ENCODE measurements at places on chromosomes 1 and 21. TPM values are rescaled to one million over a fixed set of nuclear protein-coding genes. Genes with fewer than 3 reads are reported as not detected.

DNA sequence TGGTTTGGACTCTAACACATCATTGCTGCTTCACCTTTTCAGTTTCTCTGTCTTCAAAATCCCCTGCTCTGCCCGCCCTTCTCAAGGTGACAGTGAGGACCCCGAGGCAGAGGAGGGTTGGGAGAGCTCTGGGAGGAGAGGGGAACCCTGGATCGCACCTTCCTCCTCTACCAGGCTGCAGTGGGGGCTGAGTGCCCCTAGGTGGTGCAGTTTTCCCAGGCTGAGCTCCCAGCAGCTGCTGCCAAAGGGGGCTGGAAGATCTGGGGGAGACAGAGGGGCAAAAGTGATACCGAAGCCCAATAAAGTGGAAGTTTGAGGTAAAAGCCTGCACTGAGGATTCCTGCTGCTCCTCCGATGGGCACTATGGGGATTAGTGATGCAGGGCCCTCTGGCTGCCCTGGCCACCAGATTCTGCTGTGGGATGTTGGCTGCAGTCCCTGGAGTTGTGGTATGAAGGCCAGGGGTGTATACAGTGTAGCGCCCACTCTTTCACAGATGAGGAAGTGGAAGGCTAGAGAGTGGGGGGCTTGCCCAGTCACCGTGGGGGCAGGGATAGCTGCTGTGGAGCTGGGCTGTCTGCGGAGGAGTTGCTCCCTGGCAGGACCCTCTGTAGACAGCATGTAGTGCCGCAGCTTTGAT, 40.7 kb upstream of the SCMH1 start:
- H3K4me3 ChIP-seq: no peak overlapping the region
- no peaks in the 10 kb centered on the region for H3K27me3 ChIP-seq
- no peaks in the 10 kb centered on the region for H3K4me1 ChIP-seq
- DNase-seq: no peak
- no peaks in the 10 kb centered on the region for H3K36me3 ChIP-seq
- H3K27ac ChIP-seq: no peak overlapping the region

DNA sequence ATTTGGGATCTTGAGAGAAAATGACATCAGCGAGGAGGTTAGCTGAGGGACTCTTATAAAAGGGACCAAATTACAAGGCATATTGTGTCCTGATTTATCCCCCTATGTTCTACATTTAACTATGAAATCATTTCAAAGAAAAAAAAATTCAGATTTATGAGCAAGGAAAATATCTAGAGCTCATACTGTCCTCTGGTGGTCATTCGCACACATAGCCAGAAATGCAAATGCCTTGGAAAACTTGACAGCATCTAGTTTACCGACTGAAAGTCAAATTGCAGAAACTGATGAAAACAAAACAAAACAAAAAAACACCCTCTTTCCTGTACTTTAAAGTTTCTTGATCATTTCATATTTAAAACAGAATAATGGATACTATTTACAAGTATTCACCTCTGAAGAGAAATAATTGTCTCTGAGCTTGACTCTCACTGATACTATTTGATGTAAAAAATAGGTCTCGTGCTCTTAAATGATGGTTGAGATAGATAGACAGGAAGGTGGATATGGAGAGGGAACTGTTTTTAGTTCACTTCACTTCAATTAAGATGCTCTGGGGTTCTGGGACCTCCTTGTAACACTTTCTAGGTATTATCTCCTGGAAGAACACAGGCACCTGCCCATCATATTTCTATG, 253.8 kb downstream of the PCP4 start:
- DNase-seq: no peak
- no peak overlapping the region for H3K27ac ChIP-seq
- H3K4me1 ChIP-seq: no peaks in the 10 kb centered on the region
- H3K36me3 ChIP-seq: no peaks in the 10 kb centered on the region
- H3K4me3 ChIP-seq: no peak overlapping the region

DNA sequence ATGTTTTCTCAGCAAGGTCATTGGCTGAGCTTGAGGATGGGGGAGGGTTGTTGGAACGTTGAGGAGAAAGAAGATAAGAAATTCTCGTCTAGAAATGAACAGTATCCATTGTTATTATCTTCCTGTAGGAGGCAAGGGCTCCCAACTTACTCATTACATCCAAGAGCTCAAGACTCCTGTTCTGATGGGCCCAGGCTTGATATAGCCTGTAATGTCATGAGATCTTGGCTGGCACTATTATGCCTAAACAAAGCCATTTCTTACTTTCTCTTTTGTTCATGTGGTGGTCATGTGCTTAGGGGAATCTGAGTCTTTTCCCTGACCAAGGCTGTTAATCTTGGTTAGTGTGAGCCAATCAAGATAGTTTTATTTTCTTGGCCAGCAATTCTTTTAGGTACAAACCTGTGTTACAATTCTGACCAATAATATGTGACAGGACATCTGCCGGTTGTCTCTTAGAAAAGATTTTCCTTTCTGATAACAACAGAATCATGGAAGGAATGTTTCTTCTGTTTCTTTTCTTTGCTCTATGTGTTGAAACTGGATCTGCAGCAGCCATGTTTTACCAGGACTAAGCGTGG, 15.2 kb upstream of the IGSF3 start:
- no peaks in the 10 kb centered on the region for H3K36me3 ChIP-seq
- H3K4me3 ChIP-seq: no peak overlapping the region
- H3K27me3 ChIP-seq: no peaks in the 10 kb centered on the region
- H3K27ac ChIP-seq: no peak overlapping the region

DNA sequence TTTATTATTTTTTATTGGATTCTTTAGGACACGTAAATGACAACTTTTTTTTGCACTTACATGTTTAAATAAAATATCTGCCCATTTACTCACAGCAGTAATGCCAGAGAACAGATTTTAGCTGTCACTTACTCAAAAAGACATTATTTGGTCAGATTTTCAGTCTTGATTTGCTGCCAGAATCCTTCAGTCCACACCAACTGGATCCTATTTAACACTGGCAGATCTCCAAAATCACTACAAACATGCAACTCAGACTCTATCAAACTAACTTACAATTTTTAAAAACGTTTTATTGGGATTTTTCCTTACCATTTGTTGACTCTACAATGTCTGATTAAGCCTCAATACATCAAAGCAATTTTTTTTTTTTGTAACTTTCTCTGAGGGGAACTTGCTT, 11.1 kb downstream of the ATP6V1G3 start:
- H3K36me3 ChIP-seq: no peaks in the 10 kb centered on the region
- H3K27me3 ChIP-seq: no peaks in the 10 kb centered on the region
- H3K27ac ChIP-seq: no peak overlapping the region
- H3K4me3 ChIP-seq: no peak overlapping the region
- no peak for DNase-seq

DNA sequence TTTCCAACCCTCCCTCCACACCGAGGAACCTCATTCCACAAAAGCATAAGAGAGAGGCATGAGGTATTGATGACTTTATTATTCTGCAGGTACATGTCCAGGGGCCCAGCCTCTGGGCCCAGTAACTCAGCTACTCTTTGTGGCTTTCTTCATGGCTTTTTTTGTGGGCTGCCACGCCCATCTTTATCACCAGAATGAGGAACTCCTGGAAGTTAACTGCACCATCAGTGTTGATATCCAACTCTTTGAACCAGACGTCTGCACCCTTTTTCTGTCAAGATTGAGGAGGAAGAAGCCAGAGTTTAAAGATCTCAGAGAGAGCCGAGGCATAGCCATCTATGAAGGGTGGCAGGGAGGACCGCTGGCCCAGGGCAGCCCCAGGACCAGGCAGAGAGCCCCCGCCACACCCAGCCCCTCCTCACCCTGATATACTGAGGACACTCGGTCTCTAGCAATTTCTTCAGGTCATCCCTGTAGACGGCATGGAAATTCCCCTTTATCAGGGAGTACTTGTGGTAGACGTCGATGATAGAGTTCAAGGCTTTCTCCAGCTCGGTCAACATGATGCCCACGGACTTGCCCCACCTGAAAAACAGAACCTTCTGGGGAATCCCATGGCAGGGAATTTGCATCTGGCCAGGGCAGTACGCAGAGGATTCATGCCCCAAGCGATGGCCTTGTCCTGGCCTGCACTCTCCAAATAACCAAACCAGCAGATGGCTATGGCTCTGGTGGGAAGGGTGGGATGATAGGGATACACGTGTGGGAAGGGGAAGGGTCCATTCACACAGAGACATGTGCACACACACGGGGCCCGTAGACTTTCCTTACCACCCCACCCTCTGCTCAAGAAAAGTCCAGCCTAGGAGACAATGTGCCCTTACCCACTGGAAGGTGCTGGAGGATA, 647 bp downstream of the S100A8 start:
- no peaks in the 10 kb centered on the region for H3K4me1 ChIP-seq
- H3K36me3 ChIP-seq: no peaks in the 10 kb centered on the region
- no peaks in the 10 kb centered on the region for H3K27me3 ChIP-seq
- DNase-seq: peak; percentile 38
- no peak overlapping the region for H3K4me3 ChIP-seq

DNA sequence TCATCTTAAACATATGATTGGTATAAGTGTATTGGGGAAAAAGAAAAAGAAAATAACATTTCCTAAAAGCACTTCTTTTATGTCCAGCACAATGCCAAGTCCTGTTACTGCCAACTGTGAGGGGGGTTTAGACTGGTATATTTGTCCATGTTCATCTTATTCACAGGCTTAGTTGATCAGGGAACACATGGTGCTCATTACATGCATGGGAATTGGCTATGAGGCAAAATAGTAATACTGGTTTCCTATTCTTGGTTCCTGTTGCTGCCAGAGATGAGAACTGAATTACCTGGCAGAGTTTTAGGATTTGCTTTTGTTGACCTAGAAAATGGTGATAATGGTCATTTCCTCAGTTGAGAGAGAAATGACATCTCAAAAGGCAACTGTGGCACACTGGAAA, 398.8 kb downstream of the DUSP10 start:
- no peaks in the 10 kb centered on the region for H3K4me1 ChIP-seq
- no peaks in the 10 kb centered on the region for H3K27me3 ChIP-seq
- DNase-seq: no peak
- H3K4me3 ChIP-seq: no peak overlapping the region

DNA sequence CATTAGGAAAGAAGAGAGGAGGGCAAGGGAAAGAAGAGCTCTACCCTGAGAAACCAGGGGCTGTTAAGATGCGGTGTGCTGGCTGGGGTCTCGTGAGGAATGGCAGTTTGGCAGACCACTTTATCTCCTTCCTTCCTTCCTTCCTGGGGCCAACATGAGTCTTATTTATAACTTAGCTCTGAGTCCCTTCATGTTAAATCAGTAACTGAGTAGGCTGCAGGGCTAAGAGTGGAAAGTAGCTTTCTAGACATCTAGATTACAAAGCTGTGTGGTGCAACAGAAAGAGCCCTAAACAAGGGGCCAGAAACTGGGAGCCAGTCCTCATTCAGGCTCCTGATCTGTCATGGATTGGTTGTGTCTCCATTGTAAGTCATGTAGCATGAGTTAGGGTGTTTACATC, 135.4 kb upstream of the DUSP10 start:
- no peak overlapping the region for H3K27ac ChIP-seq
- no peaks in the 10 kb centered on the region for H3K36me3 ChIP-seq
- DNase-seq: no peak
- H3K27me3 ChIP-seq: no peaks in the 10 kb centered on the region
- no peak overlapping the region for H3K4me3 ChIP-seq

GRCh38 chr1:167819849-167820683, 93.9 kb downstream of the ADCY10 start:
- H3K4me3 ChIP-seq: peak overlapping the region; percentile 26
- no peaks in the 10 kb centered on the region for H3K27me3 ChIP-seq
- no peaks in the 10 kb centered on the region for H3K4me1 ChIP-seq
- DNase-seq: peak; percentile 75

DNA sequence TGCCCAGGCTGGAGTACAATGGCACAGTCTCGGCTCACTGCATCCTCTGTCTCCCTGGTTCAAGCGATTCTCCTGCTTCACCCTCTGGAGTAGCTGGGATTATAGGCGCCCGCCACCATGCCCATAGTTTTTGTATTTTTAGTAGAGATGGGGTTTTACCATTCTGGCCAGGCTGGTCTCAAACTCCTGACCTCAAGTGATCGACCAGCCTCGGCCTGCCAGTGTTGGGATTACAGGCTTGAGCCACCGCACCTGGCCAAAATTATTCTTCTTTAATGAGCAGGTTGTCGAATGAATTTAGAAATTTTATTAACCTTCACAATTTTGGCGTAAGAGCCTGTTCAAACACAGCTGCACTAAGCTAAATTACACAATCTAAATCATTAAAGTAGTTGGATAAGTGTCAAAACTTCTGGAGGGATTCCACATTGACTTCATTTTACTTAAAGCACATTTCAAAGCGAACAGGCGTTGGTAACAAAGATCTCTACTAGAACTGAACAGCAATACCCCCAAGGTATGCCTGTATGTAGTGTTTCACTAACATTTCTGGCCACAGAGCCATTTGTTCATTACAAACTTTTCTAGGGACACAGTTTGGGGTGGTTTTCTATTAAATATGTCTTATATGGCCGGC, 5.2 kb upstream of the CTH start:
- H3K4me3 ChIP-seq: no peak overlapping the region
- no peak for DNase-seq
- no peaks in the 10 kb centered on the region for H3K27me3 ChIP-seq
- no peak overlapping the region for H3K27ac ChIP-seq
- H3K4me1 ChIP-seq: no peaks in the 10 kb centered on the region
- H3K36me3 ChIP-seq: no peaks in the 10 kb centered on the region

DNA sequence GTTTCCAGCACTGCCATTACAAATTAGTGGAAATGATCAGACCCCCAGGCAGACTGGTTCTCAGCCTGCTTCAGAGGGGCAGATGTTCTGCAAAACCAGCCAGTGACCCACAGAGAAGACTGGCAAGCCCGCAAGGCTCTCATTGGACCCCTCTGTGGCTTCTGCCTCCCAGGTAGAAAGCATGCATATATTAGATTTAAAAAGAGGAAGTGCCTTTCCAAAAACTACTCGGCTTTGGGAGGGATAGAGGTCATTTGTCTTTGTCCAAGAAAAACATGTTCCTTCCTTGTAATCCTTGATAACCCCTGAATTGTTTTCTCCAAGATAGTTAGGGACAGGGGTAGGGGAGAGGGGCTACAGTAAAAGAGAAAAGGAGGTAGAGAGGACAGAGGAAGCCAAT, 11.8 kb downstream of the HIVEP3 start:
- no peaks in the 10 kb centered on the region for H3K4me1 ChIP-seq
- DNase-seq: no peak
- no peaks in the 10 kb centered on the region for H3K27me3 ChIP-seq
- no peak overlapping the region for H3K4me3 ChIP-seq
- H3K27ac ChIP-seq: no peak overlapping the region
- no peaks in the 10 kb centered on the region for H3K36me3 ChIP-seq

- H3K4me3 ChIP-seq: no peak overlapping the region
- no peak for DNase-seq
- no peak overlapping the region for H3K27ac ChIP-seq
Observed at GRCh38 chr1:109243860-109244552, 5.3 kb upstream of the CELSR2 start.

- no peak overlapping the region for H3K27ac ChIP-seq
- no peaks in the 10 kb centered on the region for H3K27me3 ChIP-seq
- peaks cover 4% of the 10 kb centered on the region for H3K4me1 ChIP-seq
- no peak for DNase-seq
- H3K4me3 ChIP-seq: no peak overlapping the region
Observed at GRCh38 chr1:209661071-209661470, 8.8 kb upstream of the LAMB3 start.

The TGFBR3 gene
- 16.0 TPM for total RNA-seq

The TMEM240 gene
- 0.77 TPM for total RNA-seq

The GLIS1 gene
- total RNA-seq: not detected

The SIPA1L2 gene
- 53.6 TPM for total RNA-seq

Data from colonic mucosa (tissue), 4 donors.